ENCODE measurements at places on chromosomes 11 and 22.

DNA sequence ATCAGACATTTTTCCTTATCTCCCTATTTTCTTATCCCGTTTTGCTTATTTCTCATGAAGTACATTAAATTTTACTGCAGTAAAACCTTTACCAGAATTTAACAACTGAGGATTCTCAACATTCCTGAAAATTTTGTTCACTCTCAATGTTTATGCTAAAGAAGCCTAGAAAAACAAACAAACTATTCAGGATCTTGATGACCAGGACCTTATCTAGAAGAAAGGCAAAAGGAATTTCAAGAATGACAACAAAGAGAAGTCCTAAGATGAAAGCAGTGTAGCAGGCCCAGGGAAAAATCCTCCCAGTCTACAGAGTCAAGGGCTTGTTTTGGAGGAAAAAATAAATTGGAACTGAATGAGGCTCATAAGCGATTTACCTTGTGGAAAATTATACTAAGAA lies 283.3 kb upstream of the ARHGAP42 start:
- DNase-seq = no peak

GRCh38 chr22:38461057-38461413 lies 6.0 kb upstream of the KCNJ4 start:
- no peak for DNase-seq

DNA sequence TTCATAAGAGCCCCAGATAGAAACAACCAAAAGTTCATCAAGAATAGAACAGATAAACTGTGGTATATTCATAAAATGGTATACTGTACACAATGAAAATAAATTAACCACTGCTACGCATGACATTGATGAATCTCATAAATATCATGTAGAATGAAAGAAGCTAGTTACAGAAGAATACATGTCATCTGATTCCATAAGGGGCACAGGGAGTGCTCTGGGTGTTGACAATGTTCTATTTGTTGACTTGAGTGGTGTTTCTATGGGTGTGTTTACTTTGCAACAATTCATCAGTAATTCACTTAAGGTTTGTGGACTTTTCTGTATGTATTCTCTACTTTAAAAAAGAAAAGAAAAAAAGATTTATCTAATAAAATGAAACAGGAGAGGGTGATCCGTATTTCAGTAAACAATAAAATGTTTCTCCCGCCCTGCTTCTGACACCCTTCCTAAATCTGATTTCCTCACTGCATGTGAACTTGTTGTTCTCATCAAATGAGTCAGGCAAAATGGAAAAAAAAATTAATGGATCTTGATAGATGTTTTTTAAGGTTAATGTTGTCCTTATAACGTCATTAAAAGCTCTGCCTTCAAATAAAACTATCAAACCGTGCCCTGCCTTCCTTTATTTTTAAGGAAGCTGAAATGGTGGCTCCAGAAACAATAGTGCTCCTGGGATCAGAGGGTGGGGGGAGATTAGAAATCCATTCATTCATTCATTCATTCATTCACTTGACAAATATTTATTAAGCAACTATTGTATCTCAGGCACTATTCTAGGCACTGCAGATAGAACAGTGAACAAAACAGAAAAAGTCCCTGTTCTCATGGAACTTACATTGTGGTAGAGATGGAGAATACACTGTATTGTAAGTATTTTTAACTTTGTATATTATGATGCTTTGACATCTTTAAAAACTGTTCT lies 77.2 kb upstream of the CD44 start:
- no peak for DNase-seq

DNA sequence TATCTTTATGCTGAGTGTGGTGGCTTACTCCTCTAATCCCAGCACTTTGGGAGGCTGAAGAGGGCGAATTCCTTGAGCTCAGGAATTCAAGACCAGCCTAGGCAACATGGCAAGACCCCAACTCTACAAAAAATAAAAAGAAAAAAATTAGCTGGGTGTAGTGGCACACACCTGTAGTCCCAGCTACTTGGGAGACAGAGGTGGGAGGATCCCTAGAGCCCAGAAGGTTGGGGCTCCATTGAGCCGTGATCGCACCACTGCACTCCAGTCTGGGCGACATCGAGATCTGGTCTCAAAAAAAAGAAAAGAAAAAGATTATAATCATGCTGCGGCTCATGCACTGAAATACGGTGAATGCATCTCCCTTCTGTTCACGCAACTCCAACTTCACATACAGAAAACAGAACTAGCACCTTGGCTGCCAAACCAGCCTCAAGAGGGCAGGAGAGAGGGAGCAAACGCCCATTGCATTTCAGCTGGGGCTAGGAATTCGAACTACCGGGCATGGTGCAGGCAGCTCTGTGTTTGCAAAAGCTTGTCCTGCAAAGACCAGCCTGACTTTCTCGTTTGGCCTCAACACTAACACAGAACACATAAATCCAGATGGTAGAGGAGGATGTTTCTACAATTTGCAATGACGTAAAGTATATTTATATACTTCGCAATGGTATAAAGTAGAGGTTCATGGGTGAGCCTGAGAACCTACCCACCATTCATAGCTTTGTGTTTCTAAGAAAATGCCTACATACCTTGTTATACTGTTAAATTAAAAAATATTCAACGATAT lies 6.3 kb upstream of the SYNGR1 start:
- DNase-seq = no peak

- no peak for DNase-seq
Measured at GRCh38 chr22:35352214-35353111, 28.4 kb upstream of the HMOX1 start.

- DNase-seq = no peak
Measured at GRCh38 chr11:9711454-9712307, 47.8 kb downstream of the SWAP70 start.
